ENCODE measurements at places on chromosomes 4 and X.

GRCh38 chr4:107423677-107424405 is 296.2 kb downstream of the PAPSS1 start:
- DNase-seq = no peak

- no peak for DNase-seq
Observed at GRCh38 chrX:21996872-21997455, 35.2 kb upstream of the PHEX start.

DNA sequence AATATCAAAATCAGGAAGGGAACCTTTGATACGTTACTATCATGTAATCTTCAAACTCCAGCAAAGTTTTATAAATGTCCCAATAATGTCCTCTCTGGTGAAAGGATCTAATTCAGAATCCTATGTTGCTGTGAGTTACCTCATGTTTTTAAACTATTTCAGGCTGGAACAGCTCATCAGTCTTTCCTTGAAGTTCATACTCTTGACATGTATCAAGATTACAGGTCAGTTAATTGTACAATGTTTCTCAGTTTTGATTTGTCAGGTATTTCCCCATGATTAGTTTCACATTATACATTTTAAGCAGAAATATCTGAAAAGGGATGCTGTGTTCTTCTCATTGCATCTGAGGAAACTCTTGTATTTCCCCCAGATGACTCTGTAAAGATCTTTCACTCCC is 136.5 kb upstream of the HS3ST1 start:
- no peak for DNase-seq

GRCh38 chr4:653831-654502 is 20.1 kb downstream of the ATP5ME start:
- DNase-seq = no peak

GRCh38 chr4:10524196-10524833 is 67.1 kb upstream of the ZNF518B start:
- DNase-seq = no peak

GRCh38 chr4:16168144-16168543 is 58.1 kb downstream of the TAPT1 start:
- DNase-seq = no peak

GRCh38 chrX:126820700-126821420 is 1.3 kb downstream of the PRR32 start:
- DNase-seq = no peak

All from astrocyte of the cerebellum (primary cell).